ENCODE measurements at places on chromosomes 6 and 20.

- no peak for DNase-seq
Measured at GRCh38 chr6:68559070-68559469, 76.0 kb upstream of the ADGRB3 start.

GRCh38 chr20:58005581-58006345 lies 222.7 kb downstream of the ANKRD60 start:
- no peak for DNase-seq

DNA sequence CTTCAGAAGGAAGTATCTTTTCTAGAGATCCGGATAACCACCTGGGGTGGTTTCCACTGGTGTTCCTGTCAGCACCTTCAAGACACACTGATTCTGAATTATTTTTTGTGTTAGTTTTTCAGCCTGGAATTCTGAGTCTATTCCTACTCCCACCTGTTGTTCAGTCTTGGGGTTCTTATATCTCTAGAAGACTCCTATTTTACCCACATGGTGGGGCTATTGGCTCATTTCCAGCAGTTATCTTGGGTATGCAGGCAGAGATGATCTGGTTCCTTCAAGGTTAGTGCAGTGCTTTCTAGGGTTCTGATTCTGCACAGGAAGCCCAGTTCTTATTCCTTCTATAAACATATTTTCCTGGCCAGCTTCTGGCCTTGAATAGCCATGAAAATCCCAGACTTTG lies 175.6 kb upstream of the PDE7B start:
- DNase-seq = peak; percentile 48

- no peak for DNase-seq
Measured at GRCh38 chr6:14671261-14671681, 553.7 kb downstream of the CD83 start.
